T-helper 1 cell (primary cell): ENCODE measurements at places on chromosomes 5 and 9.

GRCh38 chr9:97365634-97366033 lies 46.3 kb upstream of the TDRD7 start:
- no peak for DNase-seq

DNA sequence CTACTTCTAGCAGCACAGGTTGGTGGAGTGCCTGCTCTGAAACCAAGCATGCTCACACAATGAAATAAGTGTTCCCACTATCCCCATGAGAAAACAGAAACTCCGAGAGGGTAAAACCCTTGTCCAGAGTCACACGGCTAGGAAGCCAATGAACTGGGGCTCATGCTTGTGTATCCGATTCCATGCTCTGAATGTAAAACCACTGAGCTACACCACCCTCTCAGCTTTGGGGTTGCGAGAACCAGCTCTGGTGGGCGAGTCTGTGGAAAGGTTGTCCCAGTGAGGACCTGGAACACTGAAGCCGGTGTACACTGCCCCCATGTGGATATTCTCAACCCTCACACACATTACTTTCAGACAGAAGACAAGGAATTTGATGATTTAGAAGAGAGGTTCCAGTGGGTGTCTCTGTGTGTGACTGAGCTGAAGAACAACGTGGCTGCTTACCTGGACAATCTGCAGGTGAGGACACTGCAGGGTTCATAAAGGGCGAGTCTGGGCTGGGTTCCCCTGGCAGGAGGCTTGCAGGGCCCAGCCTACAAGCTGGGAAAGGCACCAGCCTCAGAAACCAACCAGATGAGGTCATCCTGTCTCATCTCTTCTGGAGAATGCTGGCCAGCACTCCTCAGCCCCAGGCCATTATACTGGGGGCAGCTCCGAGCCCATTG lies 37.4 kb downstream of the ARHGEF37 start:
- DNase-seq = no peak

- no peak for DNase-seq
Measured at GRCh38 chr5:38249812-38250211, 8.5 kb upstream of the EGFLAM start.

DNA sequence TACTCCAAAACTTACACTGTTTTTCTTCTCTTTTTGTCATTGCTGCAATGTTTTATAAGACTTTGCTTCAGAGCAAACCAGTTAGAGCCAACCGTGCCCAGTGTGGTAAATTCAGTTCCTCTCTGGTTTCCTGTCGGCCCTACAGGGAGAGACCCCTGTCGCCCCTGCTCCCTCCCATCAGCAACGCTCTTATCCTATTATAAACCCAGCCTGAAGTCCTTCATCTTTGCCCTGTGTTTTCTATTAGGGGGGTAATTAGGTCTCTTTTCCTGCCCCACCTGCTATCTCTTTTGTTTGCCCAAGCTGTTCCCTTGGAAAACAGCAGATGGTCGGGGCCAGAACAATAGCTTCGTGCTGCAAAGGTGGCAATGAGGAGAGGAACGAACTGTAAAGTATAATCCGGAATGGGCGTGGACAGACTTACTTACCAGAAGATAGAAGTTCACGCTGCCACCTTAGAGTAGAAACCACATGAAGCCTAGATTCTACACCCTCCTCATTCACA lies 21.4 kb upstream of the OTULINL start:
- no peak for DNase-seq

DNA sequence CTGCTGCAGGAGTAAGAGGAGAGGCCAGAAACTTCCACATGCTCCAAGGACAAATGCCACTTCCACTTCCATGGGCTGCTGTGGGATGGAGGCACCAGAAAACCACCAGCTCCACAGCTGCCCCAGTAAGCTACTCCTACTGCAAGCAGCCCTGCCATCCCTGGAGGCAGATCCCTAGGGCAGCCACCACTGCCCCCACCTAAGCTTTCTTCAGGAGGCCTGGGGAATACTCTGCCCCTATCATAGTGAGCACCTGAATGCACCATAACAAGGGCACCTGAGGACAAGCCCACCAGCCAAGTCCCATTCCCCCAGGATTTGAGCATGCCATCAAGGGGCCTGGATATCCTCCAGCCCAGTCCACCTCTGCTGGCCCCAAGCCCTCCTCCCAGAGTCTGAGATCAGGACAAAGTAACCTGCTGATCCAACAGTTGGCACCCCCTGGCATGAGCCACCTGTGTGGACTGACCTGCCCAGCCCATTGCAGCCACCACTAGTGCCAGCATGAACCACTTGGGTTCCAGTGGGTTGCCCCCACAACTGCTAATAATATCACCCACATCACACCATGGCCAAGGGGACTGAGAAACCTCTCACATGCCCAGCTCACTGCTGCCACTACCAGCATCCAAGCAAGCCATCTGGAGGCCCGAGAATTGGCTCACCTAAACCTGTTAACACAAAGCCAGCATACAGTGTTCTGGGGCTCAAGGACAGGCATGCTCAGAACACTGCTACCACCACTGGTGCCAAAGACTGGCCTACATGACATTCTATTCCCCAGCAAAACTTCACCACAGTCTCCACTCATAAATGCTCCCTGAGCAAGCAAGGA lies 480.1 kb downstream of the CDH12 start:
- DNase-seq = no peak

GRCh38 chr9:109010746-109011145 lies 2.6 kb downstream of the CTNNAL1 start:
- DNase-seq = peak; percentile 18

GRCh38 chr5:168214071-168214470 lies 77.4 kb upstream of the WWC1 start:
- DNase-seq = no peak

GRCh38 chr5:16508730-16509531 lies 43.3 kb upstream of the ZNF622 start:
- no peak for DNase-seq

DNA sequence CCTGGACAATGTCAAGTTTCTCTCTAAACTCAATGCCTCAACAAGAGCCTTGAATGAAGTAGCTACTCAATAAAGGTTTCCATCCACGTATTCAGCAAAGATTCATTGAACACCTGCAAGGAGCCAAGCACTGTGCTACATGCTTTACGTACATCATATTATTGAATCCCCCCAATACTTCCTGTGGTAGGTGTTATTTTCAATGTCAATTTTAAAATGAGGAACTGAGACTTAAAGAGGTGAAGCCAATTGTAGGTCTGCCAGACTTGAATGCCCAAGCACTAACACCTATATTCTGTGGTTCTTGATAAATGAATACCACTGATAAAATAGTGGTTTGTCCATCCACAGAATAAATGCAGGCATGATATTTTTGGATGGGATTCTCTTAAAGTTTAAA lies 162.3 kb downstream of the DRD1 start:
- DNase-seq = no peak
